Cortex of kidney (tissue), 1 donor: ENCODE measurements at places on chromosomes 2 and 18.

- DNase-seq = no peak
These were observed 22.1 kb downstream of the GPR39 start for GRCh38 chr2:132438691-132439090.

- DNase-seq = no peak
These were observed 459.9 kb upstream of the CELF4 start for GRCh38 chr18:38025433-38026038.

- DNase-seq = no peak
These were observed 28.8 kb upstream of the WDR75 start for GRCh38 chr2:189412330-189412953.

DNA sequence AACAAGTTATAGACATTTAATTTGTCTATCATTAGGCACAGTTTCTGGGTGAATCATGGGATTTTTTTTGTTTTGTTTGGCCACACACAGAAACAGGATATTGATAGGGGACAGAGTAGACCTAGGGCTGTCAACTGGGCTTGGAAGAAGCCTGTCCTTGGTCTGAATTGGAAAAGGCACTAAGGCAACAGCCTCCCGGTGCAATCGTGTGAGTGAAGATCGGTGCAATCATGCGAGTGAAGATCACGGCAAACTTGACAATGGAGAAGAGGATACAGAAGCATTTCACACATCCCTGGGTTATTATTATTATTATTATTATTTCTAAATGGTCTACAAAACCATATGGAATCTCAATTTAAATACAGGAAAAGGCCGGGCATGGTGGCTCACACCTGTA is 94.5 kb downstream of the ACKR3 start:
- DNase-seq = no peak

DNA sequence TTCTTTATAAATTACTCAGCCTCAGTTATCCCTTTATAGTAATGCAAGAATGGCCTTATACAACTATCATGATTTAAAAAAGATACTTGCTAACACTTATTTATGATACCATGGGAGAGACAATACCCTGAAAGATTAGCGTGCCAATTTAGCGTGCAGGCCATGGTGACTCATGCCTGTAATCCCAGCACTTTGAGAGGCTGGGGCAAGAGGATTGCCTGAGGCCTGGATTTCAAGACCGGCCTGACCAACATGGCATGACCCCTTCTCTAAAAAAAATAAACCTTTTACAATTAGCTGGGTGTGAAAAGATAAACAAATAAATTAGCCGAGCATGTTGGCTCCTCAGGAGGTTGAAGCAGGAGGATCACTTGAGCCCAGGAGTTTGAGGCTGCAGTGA is 493.4 kb upstream of the FSIP2 start:
- no peak for DNase-seq

DNA sequence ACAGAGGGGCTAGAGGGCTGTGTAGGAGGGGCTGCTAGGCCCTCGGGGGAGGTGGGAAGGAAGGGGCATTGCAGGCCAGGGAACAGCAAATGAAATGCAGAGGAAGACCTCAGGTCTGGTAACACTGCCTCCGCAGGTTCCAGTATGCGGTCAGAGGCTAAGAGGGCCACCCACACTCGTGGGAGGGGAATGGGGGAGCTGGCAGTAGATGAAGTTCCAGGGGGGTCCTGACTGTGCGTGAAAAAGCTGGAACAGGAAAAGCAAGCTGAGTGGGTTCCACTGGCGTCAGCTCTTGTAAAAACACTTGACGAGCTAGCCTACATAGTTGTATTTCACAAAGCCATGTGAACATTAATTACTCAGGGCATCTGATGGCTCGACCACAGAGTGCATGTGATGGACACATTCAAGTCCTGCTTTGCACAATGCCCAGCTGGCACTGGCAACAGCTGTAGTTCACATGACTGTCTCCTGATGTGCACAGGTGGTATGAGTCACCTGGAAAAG is 29.0 kb upstream of the PTPN4 start:
- DNase-seq = no peak

DNA sequence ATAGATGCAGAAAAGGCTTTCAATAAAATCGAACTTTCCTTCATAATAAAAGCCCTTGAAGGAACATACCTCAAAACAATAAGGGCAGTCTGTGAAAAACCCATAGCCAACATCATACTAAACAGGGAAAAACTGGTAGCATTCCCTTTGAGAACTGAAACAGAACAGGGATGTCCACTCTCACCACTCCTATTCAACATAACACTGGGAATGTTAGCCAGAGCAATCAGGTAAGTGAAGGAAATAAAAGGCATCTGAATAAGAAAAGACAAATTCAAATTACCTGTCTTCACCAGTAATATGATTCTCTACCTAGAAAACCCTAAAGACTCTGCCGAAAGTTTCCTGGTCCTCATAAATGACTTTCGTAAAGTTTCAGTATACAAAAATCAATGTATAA is 861.0 kb upstream of the VRK2 start:
- no peak for DNase-seq

DNA sequence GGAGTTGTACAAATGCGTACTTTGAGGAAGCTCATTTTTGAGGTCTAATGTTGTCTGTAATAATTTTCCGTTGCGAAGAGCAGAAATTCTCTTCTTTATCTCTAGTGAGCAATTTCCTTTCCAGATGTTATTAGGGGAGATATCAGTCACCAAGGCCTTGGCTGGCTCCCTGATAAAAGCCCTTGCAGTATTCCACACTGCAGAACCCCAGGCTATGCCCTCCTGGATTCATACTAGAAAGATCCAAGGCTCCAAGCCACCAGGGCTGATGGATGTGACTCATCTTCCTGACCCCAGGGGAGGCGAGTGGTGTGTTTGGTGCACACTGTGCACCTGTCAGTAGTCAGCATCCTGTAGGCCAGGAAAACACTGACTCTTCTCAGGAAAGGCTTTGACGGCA is 34.7 kb downstream of the INO80C start:
- no peak for DNase-seq

- no peak for DNase-seq
These were observed 700.9 kb upstream of the SYT4 start for GRCh38 chr18:43978174-43978573.
